NCI-H1417 (cell line): ENCODE measurements at places on chromosomes 6 and 20.

- no peak for DNase-seq
These were observed 56.9 kb upstream of the CD2AP start for GRCh38 chr6:47420394-47421371.

DNA sequence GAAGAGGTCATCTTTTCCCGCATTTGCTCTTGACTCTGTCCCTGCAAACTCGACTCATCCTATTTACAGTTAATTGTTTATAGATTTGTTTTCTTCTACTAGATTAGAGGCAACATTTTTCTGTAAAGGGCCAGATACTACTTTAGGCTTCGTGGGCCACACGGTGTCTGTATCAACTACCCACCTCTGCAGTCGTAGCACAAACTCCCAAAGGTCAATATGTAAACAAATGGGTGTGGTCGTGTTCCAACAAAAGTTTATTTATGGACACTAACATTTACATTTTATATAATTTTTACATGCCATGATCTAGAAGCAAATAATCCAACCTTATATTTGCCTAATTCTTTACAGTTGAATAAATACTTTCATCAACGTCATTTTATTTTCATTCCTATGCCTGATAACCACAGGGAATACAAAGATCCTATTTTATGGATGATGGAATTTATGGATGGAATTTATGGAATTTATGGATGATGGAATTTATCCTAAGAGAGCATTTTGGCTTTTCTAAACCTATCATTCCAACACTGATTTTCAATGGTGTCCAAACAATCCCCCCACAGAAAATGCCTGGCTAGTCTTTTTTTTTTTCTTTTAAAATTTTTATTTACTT is 232.8 kb downstream of the MYLK4 start:
- no peak for DNase-seq

- DNase-seq: no peak
These were observed 57.3 kb upstream of the MCM9 start for GRCh38 chr6:118992186-118992795.

DNA sequence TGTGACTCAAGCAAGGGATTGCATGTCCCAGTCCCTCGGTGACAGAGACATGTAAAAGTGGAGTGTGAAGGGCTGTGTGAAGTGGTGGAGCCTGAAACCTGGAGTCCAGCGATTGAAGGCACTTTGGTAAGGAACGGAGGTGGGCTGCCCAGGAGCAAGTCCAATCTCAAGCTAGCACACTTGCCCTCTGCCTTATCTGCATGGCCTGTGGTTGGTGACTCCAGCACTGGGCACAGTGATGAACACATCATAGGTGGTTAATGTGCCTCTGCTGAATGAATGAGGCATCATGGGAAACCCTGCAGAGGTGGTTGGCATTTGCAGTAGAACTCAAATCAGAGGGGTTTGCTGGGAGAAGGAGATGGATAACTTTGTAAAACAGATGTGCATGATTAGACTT is 14.9 kb upstream of the ULBP3 start:
- no peak for DNase-seq
